ENCODE measurements at places on chromosomes 6 and 20.

GRCh38 chr20:51467956-51468626, 74.4 kb downstream of the NFATC2 start:
- DNase-seq = no peak

GRCh38 chr6:10721850-10722569, 860 bp upstream of the TMEM14C start:
- no peak for DNase-seq

GRCh38 chr6:1424306-1424927, 35.0 kb downstream of the FOXF2 start:
- DNase-seq = peak; percentile 43

DNA sequence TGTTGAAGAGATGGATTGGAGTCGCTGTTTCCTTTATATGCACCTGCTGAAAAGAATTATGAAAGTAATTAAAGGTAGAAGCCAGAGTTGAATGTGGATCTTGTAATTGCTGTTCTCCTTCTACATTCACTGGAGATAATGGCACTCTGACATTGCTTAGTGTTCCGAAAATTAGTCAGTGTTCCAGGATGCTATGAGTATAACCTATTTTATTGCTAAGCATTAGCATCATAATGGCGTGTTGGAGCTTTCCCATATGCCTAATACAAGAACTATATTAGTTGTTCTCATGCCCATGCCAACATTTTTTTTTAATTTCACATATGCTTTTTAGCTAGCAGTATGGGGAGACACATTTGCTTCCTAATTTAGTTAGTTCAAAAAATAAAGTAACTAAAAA, 236.4 kb downstream of the ARHGAP18 start:
- no peak for DNase-seq

Measured in NCI-H226 (cell line).